ENCODE measurements at places on chromosomes 6 and 20. TPM values are rescaled to one million over a fixed set of nuclear protein-coding genes. Genes with fewer than 3 reads are reported as not detected.

CYP39A1 gene
- polyA plus RNA-seq = 1.3 TPM

DNA sequence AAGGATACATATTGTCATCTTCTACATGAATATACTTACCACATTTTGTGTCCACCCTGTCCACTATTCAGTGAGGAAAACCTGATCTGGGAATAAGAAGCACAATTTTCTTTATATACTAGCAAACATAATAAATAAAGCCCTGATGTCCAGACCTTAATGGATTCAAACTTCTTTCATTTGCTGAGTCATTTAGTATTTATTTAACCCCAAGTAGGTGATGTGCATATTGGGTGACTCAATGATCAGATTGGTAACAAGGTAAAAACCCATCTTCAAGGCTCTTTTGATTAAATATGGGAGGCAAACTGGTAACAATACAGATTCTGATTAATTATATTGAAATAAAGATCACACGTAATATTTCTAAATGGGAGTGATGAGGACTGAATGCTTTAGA, 1159.8 kb upstream of the EYS start:
- DNase-seq = no peak

DNA sequence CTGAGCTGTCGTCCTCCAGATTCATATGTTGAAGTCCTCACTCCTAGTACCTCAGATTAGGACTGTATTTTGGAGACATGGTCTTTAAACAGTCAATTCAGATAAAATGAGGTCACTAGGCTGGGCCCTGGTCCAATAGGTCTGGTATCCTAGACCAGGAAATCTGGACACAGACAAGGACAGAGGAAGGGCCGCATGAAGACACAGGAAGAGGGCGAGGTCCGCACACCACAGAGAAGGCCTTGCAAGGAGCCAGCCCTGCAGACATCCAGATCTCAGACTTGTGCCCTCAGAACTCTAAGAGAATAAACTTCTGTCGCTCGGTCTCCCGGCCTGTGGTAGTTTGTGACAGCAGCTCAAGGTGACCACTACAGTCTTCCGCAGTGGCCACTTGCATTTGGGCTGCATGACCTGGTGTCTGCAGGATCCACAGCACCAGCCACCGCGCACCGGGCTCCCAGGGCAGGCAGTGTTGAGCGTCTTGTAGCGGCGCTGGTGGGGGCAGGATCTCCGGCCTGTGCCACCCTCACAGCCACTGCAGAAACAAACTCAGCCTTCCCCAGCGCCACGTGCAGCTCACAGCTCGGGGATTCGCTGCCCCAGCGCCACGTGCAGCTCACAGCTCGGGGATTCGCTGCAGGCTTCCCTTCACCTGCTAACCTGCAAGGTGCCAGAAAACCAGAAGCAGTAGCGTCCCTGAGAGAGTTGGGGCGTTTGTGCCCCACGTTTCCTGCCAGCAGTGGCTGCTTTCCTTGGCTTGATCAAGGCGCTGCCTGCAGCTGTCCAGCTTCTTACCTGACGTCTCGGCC, 6.0 kb upstream of the RBM38 start:
- no peak for DNase-seq

BANF2 gene
- not detected for polyA plus RNA-seq

DNA sequence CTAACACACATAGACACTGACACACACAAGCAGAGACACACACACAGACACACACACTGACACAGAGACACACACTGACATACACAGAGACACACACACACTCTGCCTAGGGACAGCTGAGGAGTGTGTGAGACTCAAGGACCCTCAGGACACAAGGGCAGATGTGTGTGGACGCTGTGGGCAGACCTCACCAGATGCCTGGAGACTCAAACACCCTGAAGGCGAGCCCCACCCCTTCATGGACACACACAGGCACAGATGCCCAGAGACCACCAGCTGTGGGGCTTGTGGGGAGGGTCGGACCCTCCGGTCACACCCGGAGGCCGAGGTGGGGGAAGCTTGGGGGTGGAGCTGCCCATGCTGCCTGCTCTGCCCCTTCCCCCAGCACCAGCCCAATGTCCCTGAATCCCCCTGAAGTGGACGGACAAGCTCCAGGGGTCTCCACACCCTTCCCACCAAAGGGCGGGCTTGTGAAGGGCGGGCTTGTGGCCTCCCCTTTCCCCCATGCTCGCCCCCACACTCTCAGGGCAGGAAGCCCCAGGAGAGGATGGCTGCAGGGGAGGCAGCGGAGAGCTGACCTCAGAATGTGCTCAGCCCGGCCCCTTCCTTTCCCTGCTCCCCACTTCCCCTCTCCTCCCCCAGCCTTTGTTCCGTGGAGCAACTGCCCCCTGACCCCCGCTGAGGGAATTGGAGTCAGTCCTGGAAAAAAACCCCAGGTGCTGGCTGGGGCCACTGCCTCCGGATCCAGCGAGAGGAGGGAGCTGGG, 13.9 kb upstream of the ABHD16B start:
- no peak for DNase-seq

GSTA1 gene
- not detected for polyA plus RNA-seq

GRCh38 chr6:10951675-10952282, 64.9 kb downstream of the SYCP2L start:
- DNase-seq = no peak

GRCh38 chr20:50876063-50876685, 55.1 kb downstream of the ADNP start:
- no peak for DNase-seq

DNA sequence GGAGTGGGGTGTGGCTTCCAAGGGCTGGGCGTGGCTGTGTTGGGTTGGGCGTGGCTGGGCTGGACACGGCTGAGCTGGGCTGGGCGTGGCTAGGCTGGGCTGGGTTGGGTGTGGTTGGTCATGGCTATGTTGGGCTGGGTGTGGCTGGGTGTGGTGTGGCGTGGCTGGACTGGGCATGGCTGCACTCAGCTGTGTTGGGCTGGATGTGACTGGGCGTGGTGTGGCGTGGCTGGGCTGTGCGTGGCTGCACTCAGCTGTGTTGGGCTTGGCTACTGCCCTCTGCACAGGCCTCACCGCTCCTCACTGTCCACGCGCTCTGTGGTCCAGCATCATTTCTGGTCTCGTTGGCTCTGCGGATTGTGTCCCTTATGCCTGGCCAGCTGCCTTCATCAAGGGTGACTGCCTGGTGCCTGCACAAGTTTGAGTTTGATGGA, 43.5 kb upstream of the SLCO4A1 start:
- no peak for DNase-seq

DNA sequence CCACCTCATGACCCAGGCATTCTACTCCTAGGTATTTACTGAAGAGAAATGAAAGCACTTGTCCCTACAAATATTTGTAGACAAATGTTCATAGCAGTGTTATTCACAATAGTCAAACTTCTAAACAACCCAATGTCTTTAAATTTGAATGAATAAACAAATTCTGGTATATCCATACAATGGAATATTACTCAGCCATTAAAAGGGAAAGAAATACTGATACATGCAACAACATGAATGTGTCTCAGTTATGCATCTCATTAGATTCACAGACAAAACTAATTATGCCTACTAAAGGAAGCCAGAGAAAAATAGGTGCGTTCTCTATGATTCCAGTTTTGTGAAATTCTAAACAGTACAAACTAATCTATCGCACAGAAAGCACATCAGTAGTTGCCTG, 30.7 kb downstream of the MDFI start:
- DNase-seq = no peak

IDH3B gene
- 99.0 TPM for polyA plus RNA-seq

DNA sequence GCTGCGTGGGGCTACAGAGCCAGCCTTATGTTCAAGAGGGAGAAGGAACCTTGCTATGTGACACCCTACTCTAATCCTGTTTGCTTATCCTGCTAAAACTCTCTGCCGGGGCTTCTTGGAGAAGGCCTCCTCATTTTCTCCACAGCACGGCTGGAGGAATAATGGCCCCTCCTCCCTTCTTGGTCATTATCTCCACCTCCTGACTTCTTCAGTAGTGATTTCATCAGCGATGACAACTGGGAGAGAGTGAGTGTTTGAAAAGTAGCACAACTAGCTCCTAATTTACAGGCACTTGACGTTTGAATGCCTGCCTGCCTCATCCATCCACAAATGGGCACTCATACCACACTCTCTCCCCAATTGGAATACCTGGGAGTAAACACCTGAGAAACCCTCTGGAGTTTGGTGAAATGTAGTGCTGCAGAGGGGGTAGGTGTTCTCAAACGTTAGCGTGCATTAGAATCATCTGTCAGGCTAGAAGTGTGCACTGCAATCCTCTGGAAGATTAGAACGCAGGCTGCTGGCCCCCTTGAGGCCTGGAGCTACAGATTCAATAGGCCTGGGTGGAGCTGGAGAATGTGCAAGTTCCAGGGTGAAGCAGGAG, 148.5 kb downstream of the FOXC1 start:
- no peak for DNase-seq

SIM1 gene
- 3.9 TPM for polyA plus RNA-seq

- no peak for DNase-seq
These were observed 176.5 kb downstream of the DLL1 start for GRCh38 chr6:170114187-170114945.

CAP2 gene
- 203 TPM for polyA plus RNA-seq

DNA sequence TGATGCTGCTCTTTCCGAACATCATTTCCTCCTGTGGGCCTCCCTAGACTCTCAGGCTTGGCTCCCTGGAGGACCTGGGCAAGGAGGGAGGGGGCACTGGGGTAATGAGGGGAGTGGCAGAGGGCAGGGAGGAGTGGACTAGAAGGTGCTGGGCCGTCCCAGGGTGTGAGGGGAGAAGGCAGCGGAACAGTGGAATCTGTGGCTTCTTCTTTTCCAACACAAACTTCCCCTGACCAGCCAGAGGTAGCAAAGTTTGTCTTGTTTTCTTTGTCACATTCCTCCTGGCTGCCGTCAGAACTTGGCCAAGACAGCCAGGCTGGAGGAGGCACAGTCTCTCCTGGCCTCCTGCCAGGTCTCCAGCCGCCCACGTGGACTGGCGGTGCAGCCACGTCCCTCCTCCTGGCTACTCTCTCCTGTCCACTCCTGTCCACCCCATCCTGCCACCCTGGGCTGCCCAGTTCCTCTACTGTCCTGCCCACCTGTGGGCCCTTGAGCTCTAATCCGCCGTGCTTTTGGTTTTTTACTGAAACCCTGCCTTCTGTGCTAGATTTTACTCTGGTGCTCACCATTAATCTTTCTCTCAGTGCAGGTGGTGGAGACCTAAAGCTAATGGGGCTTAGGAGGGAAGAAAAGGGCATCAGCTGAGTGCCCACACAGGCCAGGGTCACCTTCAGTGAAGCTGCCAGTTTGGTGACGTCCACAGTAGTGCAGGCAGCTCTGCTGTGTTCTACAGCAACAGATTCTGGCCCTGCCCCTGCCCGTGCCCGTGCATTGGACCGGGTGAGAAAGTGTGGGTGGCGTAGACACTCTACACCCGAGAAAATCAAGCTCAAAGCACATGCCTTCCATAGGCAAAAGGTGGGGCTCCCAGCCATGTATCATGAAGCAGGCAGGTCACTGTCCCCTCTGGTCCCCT, 2.8 kb upstream of the CDSN start:
- no peak for DNase-seq

DNA sequence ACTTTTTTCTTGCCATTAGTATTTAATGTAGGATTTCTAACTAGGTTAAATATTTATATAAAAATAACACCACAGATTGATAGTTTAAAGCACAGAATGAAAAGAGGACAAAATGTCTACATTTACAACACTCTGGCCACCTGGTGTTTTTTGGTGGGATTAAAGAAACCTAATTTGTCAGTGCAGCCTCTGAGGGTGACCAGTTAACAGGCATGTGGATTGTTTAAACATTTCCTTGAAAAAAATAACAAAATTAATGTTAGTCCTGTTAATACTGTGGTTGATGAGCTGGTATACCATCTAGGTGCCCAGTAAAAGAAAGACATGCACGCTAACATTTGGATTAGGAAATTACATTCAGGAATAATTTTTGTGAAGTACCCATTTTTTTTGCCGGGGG, 8.8 kb downstream of the SLC9A8 start:
- DNase-seq = no peak

GRCh38 chr6:10341605-10342004, 73.3 kb downstream of the TFAP2A start:
- no peak for DNase-seq

NRSN1 gene
- not detected for polyA plus RNA-seq

GRCh38 chr20:24736131-24736843, 212.8 kb upstream of the CST7 start:
- no peak for DNase-seq

DNA sequence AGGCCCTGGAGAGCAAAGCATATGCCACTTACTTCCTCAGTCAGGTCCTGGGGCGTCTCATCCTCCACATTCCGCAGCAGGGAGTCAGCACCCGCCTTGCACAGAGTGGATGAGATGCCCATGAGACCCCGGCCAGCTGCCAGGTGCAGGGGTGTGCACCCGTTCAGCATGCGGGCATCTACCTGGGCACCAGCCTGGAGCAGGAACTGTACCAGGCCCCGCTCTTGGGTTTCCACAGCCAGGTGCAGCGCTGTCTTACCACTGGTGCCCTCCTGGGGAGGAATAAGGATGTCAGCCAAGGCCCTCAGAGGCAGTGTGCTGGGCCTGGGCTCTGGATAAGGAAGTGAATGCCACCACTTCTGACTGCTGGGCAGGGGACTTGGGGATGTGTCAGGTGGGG, 2.7 kb upstream of the SLC35B2 start:
- DNase-seq = no peak

FABP7 gene
- polyA plus RNA-seq = 0.44 TPM

IL17F gene
- not detected for polyA plus RNA-seq

DNA sequence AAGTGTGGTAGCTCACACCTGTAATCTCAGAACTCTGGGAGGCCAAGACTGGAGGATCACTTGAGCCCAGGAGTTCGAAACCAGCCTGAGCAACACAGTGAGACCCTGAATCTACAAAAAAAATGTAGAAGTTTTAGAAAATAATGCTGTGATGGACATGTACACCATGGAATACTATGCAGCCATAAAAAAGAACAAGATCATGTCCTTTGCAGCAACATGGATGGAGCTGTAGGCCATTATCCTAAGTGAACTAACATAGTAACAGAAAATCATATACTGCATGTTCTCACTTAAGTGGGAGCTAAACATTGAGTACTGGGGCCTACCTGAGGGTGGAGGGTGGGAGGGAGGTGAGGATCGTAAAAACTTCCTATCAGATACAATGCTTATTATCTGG, 110.8 kb downstream of the PRND start:
- no peak for DNase-seq

POM121L2 gene
- not detected for polyA plus RNA-seq

DNA sequence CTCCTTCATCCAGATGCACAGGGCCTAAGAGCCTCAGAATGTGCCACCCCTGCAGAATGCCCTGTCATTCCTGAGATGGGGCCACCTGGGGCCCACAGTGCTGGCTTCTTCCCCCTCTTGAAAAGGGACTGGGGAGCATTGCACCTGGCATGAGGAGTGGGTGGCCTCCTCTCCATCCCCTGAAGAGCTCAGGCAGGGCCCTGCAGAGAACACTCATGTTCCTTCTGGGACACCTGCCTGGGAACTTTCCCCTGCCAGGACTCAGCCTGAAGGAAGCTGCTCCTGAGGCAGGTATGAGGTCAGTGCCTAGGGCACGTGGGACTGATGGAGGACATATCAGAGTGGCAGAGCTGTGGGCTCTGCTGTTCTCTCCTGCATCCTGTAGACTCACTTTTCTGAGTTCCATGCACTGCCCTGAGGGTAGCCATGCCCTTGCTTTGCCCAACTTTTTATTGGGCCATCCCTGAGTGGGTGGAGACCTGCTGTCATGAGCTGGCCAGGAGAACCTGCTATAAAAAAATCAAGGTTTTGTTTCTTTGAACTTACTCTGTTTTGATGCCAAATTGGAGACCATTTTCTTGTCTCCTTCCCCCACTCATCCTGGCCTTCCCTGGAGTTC, 19.5 kb downstream of the CCDC167 start:
- DNase-seq = no peak

TBC1D7 gene
- polyA plus RNA-seq = 20.2 TPM

Measured in forelimb muscle (tissue), 1 donor.